ENCODE measurements at places on chromosomes 12 and 14.
A peak's percentile ranks its signal among the peaks of the same experiment; 100 is the strongest.

GRCh38 chr12:11150832-11151231 is 16.4 kb upstream of the TAS2R30 start:
- no peak for DNase-seq

DNA sequence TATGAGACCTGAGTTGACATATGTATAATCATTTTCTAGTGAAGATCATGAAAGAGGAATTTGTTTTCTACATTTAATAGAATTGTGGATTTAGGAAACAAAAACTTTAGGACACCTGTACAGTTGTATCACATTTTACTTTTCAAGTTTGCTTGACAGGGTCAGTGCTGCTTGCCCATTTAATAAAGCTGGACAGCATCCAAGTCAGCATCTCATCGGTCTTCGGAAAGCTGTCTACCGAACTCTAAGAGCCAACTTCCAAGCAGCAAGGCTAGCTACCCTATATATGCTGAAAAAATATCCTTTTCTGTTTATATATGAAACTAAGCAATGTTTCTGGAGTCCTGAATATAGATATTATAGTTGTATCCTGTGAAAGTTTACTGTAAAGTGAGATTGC is 52.3 kb downstream of the VEZT start:
- DNase-seq, result no peak

DNA sequence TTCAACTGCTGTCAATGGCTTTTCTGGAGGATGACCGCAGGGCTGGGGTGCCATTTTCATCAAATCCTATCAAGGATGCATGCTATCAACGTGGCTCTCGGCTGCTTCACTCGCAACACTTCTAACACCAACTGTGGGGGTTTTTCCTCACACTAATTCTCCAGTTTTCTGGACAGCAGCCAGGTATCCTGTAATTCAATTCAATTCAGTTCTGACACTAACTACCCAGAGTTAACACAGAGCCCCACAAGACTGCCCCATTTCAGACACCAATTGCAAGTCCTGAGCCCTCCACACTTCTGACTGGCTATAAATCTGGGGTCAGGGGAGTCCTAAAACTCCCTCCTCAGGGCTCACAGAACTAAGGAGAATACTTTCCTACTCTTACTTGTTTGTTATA is 55.3 kb upstream of the TMCC3 start:
- DNase-seq, result no peak

- DNase-seq, result no peak
Observed at GRCh38 chr12:39354955-39355354, 88.0 kb downstream of the KIF21A start.

- no peak for DNase-seq
Observed at GRCh38 chr12:108432423-108433121, 82.5 kb upstream of the FICD start.

DNA sequence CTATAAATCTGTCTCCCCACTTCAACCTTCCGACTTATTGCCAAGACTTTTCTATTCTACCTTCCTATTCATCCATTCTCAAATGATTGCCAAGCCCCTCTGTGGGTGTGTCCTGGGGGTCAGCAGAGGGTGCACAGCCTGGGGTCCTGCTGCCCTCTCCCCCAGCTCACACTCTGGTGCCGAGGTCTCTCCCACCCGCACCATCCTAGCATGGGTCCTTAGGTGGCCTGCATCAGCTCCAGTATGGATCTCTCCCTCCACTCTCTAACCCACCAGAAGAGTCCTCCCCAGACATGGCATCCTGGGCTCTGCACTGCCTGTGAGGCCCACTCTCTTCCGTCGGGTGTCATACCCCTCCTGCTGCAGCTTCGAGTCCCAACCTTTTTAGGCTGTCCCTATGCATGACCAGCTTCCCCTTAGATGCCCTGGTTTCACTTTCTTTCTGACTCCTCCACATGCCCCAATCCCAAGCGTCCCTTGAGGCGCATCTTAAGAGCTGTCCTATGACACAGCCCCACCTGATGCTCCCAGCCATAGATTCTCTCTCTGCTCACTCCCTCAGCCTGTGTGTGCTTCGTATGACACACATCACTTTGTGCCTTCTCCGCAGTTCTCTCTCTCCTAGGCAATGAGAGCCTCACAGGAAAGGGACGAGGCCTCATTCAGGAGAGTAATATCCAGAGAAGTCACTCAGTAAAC is 43.9 kb downstream of the GIT2 start:
- DNase-seq, result no peak

GRCh38 chr12:69039911-69040310 is 106.9 kb upstream of the CPM start:
- no peak for DNase-seq

DNA sequence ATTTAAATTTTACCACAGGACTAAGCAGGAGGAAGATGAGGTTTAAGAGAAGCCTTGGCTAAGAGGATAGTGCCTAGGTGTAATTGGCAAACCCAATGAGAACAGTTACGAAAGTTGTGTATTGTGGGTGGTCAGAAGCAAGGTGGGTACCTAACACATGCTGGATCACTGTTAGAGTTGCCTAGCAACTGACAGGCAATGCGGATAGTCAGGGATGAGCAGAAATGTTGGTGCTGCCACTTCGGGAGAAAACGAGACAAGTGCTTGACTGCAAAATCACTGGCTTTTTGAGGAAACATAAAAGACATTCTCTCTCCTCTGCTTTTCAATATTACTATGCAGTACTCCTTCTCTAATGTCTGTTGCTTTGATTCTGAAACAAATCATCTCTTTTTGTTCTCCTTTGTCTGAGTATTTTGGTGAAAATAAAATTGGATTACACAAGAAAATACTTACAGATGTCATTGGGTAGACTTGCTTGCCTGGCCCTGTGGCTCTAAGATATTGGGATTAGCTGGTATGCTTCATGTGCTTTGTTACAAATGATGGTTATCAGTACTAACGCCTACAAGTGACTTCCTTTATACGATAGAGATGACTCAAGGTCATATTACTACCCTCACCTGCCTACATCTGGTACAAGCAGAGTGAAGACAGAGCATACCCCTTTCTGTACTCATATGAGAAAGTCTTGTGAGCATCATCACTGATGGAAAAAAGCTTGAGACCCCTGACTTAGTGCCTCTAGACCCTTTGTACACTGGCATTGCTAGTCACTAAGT is 48.0 kb downstream of the TDP1 start:
- no peak for DNase-seq

- DNase-seq, result no peak
Observed at GRCh38 chr14:70702161-70702560, 60.4 kb downstream of the TTC9 start.

DNA sequence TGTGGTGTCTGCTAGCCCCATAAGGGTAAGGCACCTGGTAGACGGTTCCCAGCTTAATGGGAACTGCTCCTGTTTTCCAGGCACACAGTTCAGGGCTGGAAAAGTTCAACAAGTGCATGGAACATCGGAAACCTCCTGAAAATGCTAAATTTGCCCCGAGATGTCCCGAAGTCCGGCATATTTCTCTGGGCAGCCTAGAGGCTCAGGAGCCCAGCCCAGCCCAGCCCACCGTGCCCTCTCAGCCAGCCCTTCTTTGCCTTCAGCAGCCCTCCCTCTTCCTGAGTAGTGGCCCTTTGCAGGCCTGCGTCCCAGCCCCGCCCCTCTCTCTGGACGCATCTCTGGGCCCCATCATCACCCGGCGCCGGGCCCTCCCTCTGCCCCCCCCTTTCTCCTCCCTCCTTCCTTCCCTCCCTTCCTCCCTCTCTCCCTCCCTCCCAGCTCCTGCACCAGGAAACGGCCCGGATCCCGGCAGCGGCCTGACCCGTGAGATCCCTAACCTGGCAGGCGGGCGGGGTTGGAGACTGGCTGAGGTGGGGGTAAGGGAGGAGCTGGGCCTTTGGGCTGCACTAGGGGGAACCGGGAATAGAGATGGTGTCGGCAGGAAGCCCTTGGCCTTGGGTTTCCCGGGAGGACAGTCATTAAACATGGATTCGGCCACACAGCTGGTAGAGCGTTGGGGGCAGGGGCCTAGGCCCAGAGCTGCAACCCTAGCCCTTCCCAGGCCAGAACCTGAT is at the start of gene BCL2L2:
BCL2L2 (plus strand) TSS at position 422 of the 734 bp plus-strand sequence. CDS start 935 bp downstream, outside the sequence.
- peak; percentile 62 for DNase-seq

- no peak for DNase-seq
Observed at GRCh38 chr14:54291491-54292191, 105.2 kb upstream of the CDKN3 start.
